Gastroesophageal sphincter (tissue), 4 donors: ENCODE measurements at places on chromosomes 1 and 21.

DNA sequence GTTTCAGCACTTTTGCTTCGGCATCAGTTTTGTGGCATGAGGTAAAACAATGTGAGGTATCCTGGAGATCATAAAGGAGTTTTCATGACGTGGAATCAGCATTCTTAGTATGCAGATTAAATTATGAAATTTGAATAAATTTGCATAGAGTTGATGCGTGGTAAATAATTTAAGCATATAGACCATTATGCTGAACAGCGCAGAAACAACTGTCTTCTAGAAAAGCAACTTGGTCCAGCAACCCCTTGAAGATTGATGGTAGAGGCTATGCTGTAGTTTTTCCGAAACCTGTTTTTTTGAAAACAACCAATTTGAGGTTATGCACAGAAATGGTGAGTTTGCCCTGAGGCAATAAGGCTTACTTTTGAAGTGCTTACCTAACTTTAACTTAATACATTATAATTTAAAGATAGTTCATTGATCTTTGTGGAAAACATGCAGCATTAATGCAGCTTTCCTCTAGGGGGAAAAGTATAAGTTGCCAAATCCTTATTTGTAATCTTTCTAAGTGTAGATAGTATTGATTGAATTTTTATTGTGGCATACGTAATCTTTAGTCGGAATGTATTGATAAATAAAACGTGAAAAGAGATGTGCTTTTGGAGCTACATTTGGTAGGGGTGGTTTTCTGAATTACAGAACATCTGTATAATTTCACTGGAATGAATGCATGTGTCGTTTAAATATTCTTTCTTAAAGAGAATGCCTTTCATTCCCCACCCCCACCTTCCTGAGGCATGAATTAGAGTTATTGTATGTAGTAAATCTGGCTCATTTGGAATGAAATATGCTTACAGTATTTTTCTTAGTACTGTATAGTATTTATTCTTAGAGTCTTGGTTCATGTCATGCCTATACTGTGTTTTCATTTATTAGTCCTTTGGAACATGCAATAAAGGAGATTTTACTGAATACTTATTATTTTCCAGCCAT, 3.8 kb downstream of the PRDM2 start:
- ATAC-seq, result no peak

DNA sequence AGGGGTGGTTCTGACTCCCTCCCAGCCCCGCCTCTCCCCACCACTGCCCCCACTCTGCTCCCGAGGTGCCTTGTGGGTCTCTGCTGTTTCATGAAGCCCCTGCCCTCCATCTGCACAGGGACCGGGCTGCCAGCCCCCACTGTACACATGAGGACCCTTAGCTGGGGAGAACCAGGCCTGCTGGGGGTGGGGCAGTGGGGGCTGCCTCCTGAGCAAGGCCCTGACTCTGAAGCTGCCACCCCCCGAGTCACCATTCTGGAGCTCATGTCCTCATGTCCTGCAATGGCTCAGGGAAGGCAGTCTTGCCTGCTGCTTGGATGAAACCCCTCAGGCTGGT, 8.4 kb downstream of the HES3 start:
- ATAC-seq, result no peak

- ATAC-seq, result no peak
These were observed 6.7 kb downstream of the ELF3 start for GRCh38 chr1:202016811-202017748.

DNA sequence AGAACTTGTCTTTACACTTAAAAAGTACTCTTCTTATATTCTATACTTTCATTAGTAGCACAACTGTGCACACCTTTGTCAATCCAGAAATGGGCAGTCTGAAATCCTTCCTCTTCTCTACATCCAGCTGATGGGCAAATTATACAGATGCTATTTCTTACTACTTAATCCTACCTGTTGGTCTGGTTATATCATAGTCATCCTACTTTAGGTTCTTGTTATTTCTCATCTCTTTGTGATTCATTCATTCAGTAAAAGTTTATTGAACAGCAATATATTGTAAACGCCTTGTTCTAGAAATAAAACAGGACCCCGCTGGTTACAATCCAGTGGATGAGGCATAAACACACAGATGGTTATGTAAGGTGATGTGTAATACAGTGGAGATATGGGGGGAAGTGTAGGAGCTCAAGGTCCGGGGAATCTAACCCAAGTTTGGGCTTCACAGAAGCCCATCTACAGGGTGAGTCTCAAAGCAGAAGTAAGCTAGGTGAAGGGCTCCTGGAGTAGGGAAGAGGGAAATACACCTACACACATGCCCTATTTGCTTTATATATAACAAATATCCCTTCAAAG, 11.8 kb upstream of the FUBP1 start:
- ATAC-seq, result no peak

DNA sequence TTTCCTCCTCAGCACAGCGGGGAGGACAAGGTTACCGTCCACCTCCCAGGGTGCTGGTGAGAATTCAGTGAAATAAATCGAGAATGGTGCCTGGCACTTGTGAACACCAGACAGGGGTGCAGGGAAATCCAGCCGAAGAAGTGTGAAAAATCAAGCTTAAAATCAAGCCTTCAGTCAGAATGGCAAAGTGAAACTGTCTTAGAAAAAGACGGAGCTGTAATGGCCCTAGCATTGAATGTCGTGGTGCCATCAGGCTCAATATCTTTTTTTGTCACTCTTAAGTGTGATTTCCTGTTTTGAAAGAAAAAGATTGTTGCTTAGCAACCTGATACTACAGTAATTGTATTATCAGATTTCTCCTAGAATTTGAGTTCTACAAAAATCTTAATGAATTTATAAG, 22.1 kb downstream of the EDARADD start:
- no peak for ATAC-seq
